ENCODE measurements at places on chromosomes 7 and 10.

GRCh38 chr10:71338728-71339495, 19.9 kb downstream of the SLC29A3 start:
- DNase-seq: no peak

DNA sequence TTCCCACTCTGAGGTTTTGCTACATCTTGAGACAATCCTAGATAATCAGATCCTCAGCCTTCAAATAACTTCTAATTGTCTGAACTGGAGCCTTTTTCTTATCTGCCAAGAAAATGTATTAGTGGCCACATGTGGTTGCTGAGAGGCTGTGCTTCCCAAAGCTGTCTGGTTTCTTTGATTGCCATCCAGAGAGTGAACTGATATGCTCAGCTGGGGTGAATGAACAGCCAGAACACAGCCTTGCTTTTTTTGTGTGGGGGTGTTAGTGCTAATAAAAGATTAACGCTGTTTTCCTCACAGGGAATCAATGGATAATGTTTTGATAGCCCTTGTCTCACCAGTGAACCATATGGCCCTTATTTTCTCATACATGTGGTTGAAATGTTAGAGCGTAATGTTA, 66.9 kb downstream of the BBS9 start:
- DNase-seq: no peak

GRCh38 chr7:106848851-106849442, 16.1 kb upstream of the PIK3CG start:
- no peak for DNase-seq

GRCh38 chr7:141820067-141820466, 21.2 kb downstream of the PRSS37 start:
- no peak for DNase-seq

DNA sequence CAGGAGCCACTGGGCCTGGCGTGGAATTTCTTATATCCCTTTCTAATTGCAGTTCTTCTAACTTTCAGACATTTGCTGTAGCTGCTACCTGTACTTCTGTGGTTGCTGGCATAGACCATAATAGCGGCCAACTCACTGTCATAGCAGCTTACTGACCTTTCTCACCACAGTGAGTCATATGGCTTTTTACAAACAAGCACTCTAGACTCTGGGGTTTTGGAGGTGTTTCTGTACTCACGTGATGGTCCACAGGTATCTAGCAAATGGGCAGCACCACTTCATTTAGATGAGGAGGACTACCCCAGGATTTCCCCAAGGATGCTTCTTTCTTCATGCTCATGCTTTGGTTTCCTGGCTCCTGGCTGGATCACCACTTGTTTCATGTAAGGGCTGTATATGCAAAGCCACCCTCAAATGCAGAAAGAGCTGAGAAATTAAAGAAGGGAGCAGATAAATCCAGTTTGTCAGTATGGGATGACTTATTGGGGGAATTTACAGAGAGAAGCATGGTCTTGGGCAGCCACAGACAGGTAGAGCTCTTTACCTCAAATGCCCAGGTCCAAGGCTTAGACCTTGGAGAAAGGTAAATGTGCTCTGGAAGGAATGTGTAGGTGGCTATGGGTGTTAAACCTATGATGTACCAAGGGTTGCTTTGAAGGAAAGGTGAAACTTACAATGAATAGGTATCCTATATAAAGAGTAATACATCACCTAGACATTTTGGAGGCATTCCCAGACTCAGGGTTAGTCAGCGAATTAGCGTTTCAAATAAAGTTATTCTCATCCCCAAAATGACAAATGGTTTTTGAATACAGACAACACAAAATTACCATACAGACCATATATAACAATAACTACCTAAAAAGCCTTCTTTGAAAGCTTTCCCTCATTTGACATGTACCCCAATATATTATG, 15.9 kb upstream of the SLC25A16 start:
- DNase-seq: no peak

GRCh38 chr10:79399223-79399831, 46.1 kb downstream of the ZCCHC24 start:
- no peak for DNase-seq

Data from NCI-H1417 treated with DMSO at 0.1 percent for 48 hours (cell line).